ENCODE measurements at places on chromosomes 1 and 21.

- DNase-seq: no peak
These were observed 46.3 kb downstream of the TESK2 start for GRCh38 chr1:45444609-45445131.

DNA sequence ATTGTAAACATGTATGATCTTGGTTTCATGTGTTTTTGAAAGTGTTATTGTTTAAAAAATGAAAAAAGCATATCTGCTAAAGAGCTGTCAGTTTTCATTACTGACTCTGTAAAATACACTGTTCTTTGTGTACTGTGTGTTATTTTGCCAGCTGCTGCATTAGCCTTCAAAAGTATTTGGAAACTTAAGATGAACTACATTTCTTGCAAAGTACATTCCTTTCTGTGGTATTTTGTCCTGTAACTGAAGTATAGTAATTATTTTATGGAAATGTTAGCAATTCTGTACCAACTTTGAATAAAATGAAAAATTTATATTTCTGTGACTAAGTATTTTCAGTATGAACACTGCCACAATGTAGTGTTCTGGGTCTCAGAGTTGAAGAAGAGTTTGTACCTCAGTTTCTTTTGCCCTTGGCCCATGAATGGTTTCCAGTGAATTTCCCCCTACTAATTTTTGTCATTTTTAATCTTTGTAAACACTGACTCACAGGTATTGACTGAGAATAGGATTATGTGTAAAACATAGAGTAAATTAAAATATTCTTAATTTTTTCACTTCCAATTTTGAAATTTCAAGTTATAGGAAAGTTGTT is 32.7 kb downstream of the MRPS6 start:
- DNase-seq: no peak

GRCh38 chr1:92910081-92910480 is 51.2 kb downstream of the DIPK1A start:
- DNase-seq: no peak

GRCh38 chr1:99661780-99662179 is 15.9 kb downstream of the PALMD start:
- no peak for DNase-seq

GRCh38 chr1:63799820-63800219 is 26.0 kb downstream of the ROR1 start:
- DNase-seq: no peak

GRCh38 chr1:56024155-56024554 is 555.2 kb downstream of the PLPP3 start:
- no peak for DNase-seq

GRCh38 chr21:32192291-32193097 is 86.4 kb downstream of the MIS18A start:
- DNase-seq: no peak

DNA sequence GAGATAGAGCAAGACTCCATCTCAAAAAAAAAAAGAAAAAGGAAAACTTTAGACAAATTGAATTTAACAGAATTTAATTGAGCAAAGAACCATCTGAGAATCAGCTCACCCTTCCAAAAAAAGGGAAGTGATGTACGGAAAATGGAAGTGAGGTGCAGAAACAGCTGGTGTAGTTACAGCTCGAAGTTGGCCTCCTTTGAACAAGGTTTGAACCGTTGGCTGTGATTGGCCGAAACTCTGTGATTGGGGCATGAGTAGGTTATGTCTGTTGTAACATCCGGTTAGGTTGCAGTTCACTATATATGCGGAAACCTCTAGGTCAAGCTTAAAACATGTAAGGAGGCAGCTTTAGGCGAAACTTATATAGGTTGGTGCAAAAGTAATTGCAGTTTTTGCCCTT is 97.9 kb upstream of the KIF26B start:
- no peak for DNase-seq

DNA sequence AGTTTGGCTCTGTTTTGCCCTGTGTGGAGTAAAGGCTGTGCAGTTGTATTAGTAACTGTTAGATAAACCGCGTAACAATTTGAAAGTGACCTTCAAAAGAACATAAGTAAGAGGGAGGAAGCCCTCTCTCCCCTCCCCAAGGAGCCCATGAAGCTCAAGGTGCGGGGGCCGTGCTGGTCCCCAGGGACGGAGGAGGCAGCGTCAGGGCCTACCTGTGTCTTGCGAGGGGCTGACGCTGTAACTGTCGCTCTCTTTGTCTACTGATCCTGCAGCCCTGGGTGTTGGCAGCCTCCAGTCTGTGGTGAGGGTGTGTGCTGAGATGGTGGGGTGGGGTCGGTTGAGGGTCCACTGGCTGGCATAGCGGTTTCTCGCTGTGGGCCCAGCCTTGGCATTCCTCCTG is 176.6 kb downstream of the PCP4 start:
- DNase-seq: no peak

GRCh38 chr1:31906557-31906956 is 31.6 kb downstream of the PTP4A2 start:
- DNase-seq: no peak

GRCh38 chr1:220983877-220984635 is 104.8 kb downstream of the HLX start:
- DNase-seq: no peak

- no peak for DNase-seq
These were observed 57.1 kb upstream of the ADAM30 start for GRCh38 chr1:119953266-119953998.

DNA sequence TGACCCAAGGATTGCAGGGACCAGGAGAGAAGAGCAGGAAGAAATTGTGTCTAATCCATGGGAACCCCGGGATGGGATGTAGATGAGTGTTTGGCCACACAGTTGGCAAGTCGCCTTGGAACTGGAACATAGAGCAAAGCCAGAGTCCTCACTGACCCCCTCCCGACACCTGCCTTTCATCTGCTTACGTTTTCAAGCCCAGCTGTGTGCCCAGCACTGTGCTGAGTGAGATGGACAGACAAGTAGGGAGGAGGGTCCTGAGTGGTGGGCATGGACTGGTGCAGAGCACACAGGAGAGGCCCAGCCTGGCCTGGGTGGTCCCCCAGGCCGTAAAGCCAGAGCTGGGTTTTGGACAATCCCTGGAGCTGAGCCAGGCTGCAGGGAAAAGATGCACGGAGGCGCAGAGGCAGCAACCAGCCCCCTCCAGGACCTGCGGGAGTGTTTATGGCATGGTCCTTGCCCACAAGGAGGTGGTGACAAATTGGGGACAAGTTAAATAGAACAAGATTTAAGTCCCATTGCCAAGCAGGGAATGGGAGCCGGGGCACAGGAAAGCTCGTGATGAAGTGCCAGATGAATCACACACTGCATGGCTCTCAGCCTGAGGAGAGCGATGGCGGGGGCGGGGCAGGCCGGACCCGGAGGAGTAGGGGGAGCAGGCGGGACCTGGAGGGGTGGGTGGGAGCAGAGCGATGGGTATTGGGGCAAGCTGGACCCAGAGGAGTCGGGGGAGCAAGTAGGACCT is 157.8 kb upstream of the VAMP3 start:
- DNase-seq: no peak

DNA sequence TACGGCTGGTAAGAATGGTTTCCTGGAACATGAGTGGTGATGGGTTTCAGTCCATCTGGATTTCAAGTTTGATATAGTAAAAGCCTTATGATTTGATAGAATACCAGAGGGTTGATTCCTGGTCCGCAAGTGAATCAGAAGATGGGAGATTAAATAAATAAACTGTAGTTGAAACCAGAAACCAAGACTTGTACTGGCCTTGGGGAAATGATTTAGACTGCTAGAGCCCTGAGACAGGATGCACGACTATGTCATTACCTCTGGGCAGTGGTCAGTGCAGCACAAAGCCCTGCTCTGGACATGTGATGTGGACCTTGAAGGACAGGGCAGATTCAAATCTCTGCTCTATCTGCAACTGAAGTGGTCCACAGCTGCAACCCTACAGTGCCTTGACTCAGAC is 15.6 kb upstream of the FMOD start:
- no peak for DNase-seq

DNA sequence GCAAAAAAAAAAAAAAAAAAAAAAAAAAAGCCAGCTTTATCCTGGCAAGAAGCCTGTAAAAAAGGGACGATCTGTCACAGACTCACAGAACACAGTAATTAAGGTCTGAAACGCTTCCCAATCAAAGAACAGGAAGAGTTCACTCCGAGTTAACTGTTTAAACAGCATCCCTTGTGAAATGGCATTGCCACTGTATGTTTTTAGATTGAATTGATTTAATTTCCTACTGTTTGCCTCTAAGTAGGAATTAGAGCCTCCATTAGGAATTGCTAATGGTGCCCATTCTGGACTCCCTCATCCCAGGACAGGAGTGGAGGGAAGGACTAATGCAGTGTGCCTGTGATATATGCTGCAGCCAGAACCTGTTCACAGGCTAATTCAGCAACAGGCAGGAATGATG is 370.8 kb downstream of the RWDD3 start:
- DNase-seq: no peak

DNA sequence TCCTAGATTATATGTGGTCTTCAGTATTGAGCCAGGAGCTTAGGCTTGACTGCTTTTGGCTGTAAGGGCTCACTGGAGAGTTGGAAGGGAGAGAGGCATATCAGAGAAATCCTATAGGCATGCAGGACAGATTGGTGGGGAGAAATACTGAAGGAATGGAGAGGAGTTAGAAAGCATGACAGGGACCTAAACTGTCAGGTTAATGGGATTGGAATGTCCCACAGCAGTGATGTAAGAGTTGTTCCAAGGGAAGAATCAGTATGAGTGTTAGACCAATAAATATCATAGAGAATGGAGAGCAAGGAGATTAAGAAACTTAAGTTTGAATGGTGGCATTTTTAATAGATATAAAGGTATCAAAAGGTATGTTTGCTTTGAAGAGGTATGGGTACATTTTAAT is 39.7 kb downstream of the SLC35A3 start:
- no peak for DNase-seq

DNA sequence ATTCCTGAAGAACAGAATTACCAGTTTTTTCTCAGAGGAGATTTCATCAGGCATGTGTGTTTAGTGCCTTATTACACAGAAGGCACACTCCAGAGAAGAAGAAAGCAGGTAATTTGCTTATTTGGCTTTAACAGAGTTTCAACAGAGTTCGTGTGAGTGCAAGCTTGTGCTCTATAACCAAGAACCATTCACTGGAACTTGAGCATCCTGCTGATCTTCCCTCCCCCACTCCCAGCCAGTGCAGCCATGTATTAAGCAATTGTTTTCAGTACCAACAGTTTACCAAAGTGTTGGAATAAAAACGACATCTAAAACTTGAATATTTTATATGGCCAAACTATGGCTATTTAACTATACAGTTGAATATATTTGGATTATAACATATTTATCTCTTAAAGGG is 4.3 kb downstream of the MGST3 start:
- DNase-seq: no peak

DNA sequence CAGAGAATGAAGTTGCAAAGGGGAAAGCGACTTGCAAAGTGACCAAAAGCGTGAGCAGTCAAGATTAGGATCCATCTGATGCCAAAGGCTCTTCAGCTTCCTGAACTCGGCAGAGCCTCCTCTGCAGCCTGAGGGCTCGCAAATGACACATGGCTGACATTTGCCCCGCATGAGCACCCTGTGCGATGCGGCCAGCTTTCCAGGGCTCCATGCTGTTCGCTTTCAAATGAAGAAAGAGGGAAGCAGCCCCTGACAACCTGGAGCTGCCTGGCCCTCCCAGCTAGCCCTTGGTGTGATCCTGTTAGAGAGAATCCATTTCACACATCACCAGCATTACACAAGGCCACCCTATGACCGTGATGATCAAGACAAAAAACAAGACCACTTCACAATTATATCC is 20.2 kb upstream of the FAM131C start:
- no peak for DNase-seq

- DNase-seq: no peak
These were observed 642 bp upstream of the NT5C1A start for GRCh38 chr1:39672551-39672947.

GRCh38 chr1:41241354-41241748 is 755 bp downstream of the SCMH1 start:
- peak; percentile 72 for DNase-seq

GRCh38 chr1:100219883-100220282 is 29.8 kb downstream of the DBT start:
- no peak for DNase-seq

- no peak for DNase-seq
These were observed 518.9 kb upstream of the NR5A2 start for GRCh38 chr1:199508653-199509052.

GRCh38 chr1:204684571-204685235 is 835 bp downstream of the LRRN2 start:
- no peak for DNase-seq

- no peak for DNase-seq
These were observed 17.3 kb downstream of the CRYBG2 start for GRCh38 chr1:26336477-26337205.

DNA sequence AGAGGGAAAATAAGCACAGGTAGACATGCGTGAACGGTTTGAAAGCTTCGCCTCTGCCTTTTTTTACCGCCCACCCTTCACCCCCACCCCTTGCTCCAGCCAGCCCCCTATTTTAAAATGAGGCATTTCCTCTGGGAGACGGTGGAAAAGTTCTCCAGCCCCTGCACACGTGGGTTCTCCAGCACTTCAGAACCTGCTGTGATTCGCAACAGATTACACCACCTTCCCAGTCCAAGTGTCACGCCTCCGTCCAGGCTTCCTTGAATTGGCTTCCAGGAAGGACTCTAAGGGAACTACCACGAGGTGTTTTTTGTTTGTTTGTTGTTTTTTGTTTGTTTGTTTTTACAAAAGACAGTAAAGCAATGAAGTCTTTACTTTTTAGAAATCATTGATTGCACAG is 2.6 kb downstream of the LRRC7 start:
- no peak for DNase-seq

DNA sequence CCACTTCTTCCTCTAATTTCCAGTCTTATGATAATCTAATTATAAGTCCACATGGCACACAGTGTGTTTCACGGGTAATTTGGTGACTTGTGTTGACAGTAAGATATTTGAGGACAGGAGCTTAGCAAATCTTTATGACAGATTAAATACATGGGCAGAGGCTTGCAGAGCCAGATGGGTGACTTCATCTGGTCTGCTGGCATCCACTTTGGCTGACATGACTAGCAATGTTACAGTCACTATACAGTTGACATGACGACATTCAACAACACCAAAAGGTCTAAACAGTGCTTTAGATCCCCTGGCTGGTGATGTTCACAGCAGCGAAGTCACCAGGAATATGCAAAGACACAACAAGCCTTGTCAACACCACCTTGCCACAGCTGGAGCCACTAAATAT is 147.2 kb downstream of the ETS2 start:
- no peak for DNase-seq

Measured in left forelimb (tissue), 1 donor.